Mesothelial cell of epicardium (in vitro differentiated cells): ENCODE measurements at places on chromosomes 1 and 21.

GRCh38 chr1:248696774-248697173 is 5.8 kb downstream of the OR14I1 start:
- DNase-seq: no peak

GRCh38 chr1:192631749-192632148 is 4.2 kb upstream of the RGS13 start:
- DNase-seq: no peak

GRCh38 chr1:7117399-7118281 is 332.4 kb downstream of the CAMTA1 start:
- DNase-seq: no peak

GRCh38 chr1:59176471-59176870 is 120.4 kb upstream of the FGGY start:
- DNase-seq: no peak

- DNase-seq: no peak
Observed at GRCh38 chr1:174989536-174990220, 10.1 kb upstream of the CACYBP start.

DNA sequence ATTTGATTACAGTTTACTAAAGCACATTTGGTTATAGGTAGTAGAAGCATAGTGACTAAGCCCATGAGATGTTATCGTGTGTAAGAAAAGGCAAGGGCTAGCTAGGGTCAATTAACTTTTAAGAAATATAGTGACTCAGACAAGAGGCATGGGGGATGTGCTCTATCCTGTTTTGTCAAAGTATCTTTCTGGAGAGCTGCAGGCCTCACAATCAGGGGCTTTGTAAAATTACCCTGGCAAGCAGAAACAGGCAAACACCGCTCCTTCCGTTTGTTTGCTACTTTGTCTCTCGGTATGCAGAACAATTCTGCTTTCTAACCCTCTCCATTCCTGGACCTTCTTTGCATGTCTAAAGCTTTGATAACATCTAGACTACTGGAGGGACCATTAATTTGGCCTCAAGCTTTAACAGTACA is 26.1 kb upstream of the ZNF697 start:
- no peak for DNase-seq

- DNase-seq: no peak
Observed at GRCh38 chr1:215635827-215636226, 68.7 kb downstream of the KCTD3 start.

GRCh38 chr21:30194701-30195299 is 21.1 kb downstream of the CLDN8 start:
- no peak for DNase-seq

GRCh38 chr1:155174324-155175280 is 953 bp downstream of the TRIM46 start:
- DNase-seq: no peak

- no peak for DNase-seq
Observed at GRCh38 chr1:246146804-246147523, 360.1 kb downstream of the SMYD3 start.

- DNase-seq: no peak
Observed at GRCh38 chr1:227308367-227309336, 9.6 kb downstream of the CDC42BPA start.

GRCh38 chr1:2472561-2473177 is 3.4 kb upstream of the PLCH2 start:
- DNase-seq: no peak

- no peak for DNase-seq
Observed at GRCh38 chr1:109904105-109904817, 6.4 kb upstream of the CSF1 start.

DNA sequence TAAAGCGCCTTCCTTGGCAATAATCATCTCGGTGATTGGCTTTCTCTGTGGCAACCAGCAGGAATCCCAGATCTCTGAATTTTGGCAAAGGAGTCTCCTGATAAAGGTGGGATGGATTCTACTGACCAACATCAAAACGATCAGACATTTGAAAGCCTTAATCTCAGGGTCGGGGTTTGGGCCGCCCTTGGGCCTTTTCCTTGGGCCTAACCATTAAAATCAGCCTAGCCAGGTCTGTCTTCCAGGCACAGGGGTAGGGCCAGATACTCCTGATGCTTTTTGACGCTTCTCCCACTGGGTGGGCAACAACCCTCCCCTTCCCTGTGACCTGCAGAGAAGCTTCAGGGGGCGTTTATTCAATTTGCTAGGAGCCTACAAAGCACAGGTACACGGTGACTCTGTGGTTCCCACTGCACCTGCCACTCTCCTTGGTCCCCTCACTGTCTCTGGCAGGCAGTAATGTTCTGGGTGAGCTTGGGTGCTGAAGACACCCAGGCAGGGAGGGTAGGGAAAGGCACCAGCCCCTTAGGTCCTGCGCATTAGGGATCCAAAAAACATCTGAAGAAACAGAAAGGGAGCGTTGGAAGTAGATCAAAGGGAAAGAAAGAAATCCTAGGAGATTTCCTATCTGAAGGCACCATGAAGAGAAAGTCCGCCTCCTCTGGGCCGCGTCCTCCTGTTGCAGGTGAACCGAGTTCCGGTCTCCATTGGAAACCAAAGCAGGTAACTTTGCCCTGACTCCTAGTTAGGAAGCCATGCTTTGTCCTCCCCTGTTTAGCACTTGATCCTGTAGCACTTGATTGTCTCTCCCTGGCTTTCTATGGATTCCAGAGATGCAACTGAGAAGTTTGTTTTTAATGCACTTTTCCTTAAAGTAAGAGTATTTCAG is 12.3 kb downstream of the RNU1-2 start:
- no peak for DNase-seq

DNA sequence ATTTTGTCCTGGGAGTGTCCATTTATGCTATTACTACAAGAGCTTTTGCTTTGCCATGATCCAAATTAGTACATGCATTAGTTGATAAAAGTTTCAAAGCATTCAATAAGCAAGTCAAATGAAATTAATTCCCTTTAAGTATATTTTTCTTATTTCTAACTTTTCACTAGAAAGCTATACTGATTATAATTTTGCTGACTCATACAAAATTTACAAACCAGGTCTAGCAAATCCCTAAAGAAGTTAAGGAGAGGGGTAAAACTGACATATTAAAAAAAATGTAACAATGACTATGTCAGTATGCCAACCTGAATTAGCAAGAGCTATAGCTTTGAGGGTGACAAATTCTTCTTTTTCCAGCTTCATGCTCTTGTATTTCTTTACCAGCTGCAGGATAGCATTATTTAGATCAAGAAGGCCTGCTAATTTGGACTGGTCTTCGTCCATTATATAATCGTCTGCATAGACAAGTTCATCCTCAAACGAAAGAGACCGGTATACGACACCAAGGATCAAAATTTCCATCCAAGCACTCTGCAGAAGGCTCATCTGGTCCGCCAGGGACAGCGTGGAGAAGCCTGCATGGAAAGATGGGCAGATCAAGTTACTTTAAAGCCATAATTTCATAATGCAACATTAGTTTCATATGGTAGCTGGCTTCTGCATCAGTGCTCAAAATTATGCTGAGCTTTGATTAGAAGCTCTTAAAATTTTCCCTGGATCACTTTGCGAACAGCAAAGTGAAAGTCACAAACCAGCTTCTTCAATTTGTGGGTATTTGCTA is 95.8 kb upstream of the USH2A start:
- DNase-seq: no peak

GRCh38 chr1:101520302-101520701 is 283.5 kb downstream of the S1PR1 start:
- no peak for DNase-seq

DNA sequence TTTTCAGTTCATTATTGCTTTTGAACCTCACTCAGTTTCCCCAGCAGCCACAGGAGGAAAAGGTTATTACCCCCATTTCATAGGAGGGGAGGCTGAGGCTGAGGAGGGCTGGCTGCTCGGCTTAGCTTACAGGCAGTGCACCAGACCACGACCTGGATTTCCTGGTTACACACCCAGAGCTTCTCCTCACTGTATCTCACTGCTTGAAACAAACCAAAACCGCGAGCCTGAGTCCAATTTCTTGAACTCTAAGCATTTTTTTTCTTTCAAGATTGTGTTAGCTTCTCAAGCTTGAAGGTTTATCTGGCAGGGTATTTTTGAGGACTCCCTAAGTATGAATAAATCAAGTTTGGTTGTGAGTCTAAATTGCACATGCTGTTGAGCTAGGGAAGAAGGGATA is 188.9 kb upstream of the EDN2 start:
- no peak for DNase-seq

DNA sequence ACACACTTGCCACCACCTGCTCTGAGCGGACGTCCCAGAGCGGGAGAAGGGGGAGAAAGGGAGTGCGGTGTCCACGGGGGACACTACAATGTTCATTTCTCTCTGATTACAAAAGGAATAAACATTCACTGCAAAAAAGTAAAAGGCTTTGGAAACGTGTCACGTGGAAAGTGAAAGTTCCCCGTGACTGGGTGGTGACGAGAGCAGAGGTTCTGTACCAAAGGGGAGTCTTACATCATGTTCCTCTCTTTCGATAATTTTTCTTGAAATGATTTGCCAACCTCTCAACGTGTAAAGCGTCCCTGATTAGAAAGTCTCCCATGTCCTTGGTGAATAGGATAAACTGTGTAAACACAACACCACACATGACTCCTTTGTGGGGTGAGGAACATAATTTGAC is 22.0 kb upstream of the PRDM15 start:
- DNase-seq: no peak

GRCh38 chr21:45406801-45407628 is 2.0 kb downstream of the COL18A1 start:
- DNase-seq: no peak

DNA sequence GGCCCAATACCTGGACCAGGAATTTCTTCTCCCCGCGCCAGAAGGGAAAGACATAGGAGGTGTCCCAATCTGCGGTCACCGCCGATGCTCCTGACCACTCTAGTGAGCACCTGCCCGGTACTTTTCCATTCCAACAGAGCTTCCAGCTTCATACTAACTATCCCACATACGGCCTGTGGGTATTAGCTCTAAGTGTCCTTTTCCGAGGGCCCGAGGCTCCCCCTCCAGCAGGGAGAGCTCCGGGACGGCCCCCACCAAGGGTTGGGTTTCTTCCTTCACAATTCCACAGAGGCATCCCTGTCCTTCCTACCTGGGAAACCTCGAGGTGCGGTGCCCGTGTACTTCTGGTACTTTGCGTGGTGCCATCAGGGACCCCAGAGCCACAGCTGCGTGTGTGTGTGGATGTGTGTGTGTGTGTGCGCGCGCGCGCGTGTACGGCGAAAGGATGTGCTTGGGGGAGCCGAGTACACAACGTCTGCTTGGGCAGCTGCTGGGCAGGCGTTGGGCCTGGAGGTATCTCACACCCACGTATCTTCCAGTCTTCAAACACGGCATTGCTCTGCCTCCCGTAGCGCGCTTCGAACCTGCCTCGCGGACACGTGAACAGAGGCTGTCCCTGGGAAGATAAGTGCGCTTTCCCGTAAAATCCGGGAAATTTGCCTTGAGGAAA is 2.4 kb upstream of the SIM2 start:
- no peak for DNase-seq

DNA sequence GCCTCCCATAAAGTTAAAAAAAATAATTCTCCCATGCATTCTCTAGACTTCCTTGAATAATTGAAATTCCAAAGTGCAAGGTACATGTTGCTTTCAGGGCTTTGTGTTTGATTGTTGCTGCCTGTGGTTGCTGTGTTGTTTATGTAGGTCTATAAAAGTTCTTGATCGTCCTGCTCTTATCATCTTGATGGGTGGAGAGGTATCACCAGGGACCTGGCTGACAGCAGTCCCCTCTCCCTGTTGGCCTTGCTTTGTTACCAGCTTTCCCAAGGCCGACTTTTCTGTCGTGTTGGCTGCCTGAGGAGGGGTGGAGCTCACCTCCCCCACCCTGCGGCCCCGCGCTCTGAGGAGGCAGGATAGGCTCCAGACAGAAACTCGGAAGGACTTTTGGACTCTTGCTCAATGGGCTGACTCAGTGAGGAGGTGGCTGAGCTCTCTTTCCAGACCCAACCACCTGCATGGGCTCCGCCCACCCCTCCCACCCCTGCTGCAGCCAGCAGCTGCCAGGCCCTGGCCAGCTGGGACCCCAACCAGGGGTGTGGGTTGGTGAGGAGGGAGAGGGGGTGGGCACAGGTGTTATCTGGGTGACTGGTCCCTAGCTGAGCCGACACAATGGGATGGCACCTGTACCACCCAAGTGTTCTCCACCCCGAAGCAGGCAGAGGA is 2.0 kb downstream of the INAVA start:
- DNase-seq: no peak

DNA sequence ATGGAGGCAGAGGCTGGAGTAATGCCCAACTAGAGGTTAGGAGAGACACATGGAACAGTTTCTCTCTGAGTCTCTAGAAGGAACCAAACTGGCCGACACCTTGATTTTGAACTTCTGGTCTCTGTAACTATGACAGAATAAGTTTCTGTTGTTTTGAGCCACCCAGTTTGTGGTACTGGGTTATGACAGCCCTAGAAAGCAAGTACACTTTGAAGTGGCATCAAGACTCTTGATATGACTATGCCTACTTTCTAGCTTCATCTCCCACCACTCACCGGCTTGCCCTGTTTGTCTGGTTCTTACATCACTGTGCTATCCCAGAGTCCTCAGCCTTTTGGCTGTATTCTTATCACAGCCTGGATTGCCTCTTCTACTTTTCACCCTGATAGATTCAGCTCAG is 230.3 kb upstream of the USP24 start:
- DNase-seq: no peak

DNA sequence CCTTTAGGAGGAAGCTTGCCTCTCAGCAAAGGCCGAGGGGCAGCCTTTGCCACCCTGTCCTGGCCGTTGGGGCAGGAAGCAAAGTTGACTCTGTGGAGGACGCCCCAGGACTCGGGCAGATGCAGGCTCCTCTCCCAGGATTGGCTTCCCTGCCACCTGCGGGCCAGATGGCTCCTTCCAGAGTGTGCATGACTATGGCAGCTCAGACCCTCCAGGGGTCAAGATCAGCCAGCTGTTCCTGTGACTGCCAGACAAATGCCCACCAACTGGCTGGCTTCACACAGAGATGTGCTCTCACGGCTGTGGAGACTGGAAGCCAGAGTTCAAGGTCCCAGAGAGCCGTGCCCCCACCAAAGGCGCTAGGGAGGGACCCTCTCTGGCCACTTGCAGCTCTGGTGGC is 87.0 kb upstream of the VAMP3 start:
- no peak for DNase-seq

DNA sequence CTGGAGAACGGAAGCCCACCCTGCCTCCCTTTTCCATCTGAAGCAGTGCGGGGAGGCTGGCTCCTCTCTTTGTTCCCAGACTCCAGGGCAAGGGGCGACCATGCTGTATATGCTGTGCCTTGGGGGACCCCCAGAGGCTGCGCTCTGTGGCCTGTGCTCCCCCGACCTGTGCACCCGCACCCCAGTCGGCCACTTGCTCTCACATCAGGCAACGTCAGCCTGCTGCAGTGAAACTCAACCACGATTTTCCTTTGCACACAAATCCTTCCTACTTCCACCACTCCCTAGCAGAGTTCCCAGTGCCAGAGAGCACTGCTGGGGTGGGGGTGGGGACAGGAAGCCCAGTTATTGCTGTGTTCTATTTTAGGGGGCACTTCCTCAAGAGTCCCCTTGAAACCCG is 52.5 kb downstream of the SIM2 start:
- no peak for DNase-seq

- no peak for DNase-seq
Observed at GRCh38 chr1:226593541-226593940, 45.0 kb downstream of the STUM start.

DNA sequence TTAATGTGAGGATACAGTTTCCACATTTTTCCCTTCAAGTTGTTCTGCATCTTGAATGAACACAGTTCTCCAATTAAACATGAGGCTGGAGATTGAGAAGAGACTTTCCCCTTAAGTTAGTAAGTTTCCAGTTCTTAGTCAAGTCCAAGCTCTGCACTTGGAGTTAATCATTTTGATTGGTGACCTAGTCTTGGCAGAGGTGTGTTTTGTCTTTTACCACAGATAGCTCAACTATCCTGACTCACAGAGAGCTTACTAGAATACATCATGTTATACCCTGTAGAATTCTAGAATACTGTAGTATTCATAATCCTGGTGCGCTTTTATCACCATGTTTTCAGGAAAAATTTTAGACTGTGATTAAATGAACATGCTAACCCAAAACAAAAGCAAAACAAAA is 129.2 kb downstream of the CYYR1 start:
- no peak for DNase-seq
